CD4-positive, alpha-beta memory T cell (primary cell): ENCODE measurements at places on chromosomes 11 and 22. TPM values are rescaled to one million over a fixed set of nuclear protein-coding genes. Genes with fewer than 3 reads are reported as not detected.

GRCh38 chr11:6602096-6602940, 1.1 kb downstream of the RRP8 start:
- no peak for DNase-seq
- H3K36me3 ChIP-seq, result peaks cover 39% of the 10 kb centered on the region
- peaks cover 51% of the 10 kb centered on the region for H3K4me1 ChIP-seq
- H3K27me3 ChIP-seq, result no peaks in the 10 kb centered on the region
- H3K27ac ChIP-seq, result peak overlapping the region; percentile 85

- H3K36me3 ChIP-seq, result no peaks in the 10 kb centered on the region
- no peaks in the 10 kb centered on the region for H3K27me3 ChIP-seq
- no peaks in the 10 kb centered on the region for H3K4me1 ChIP-seq
- no peak overlapping the region for H3K27ac ChIP-seq
- H3K4me3 ChIP-seq, result no peak overlapping the region
Observed at GRCh38 chr22:16975155-16975885, 32.7 kb downstream of the GAB4 start.

DNA sequence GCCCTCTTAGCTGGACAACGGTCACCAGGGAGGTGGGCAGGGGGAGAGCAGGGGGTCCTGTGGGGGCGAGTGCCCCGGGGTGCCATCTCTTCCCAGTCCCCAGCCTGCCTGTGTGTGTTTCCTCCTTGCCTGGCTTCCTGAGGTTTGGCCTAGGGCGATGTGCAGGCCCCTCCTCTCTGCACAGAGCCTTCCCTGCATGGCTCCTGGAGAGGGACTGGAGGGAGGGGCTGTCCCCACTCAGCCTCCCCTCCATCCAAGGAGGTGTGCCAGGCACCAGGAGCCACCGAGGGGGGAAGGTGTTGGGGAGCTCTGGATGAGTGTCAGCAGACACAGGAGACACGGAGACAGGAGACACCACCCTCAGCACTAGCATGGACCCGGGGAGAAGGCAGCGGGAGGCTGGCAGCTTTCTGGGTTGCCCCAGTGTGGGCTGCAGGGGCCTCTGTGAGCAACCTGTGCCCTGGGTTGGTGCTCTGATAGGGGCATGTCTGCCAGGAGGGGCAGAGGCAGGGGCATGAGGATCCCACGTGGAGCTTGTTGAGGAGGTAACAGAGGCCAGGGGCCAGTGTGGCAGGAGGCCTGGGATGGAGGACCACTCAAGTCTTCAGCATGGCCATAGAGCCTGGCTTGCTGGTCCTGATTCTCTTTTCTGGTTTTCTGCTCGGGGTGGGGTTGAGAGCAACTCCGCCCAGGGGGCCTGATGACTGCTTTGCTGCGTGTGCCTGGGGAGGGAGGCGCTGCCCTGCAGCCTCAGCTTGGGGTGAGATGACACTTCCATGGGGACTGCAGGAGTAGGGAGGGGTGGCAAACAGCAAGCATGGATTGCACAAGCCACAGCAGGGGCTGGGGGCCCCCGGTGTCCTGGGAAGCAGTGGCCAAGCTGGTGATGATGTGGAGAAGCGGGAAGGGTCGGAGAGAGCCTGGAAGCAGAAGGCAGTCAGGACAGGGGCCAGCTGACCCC, 78.8 kb downstream of the ST3GAL4 start:
- no peaks in the 10 kb centered on the region for H3K27me3 ChIP-seq
- no peaks in the 10 kb centered on the region for H3K36me3 ChIP-seq
- H3K4me1 ChIP-seq, result no peaks in the 10 kb centered on the region
- DNase-seq, result no peak

APOL5 gene
- not detected for total RNA-seq

OR8D1 gene
- not detected for total RNA-seq

DNA sequence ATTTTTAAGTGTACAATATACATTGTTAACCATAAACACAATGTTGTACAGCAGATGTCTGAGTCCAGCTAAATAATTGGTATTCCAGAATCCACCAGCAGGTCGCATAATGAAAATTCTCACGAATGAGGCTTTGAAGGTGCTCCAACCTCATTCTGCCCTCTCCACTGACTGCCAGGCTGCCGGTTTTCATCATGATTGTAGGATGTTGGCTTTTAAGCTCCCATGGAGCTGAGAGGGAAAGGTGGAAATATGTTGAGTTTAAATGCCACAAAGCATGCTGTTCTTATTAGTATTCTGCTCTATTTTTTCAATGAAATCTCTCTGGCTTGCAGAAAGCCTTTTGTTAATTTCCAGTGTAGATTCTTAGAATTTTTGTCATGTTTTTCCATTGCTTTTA, 337.2 kb upstream of the DDI1 start:
- no peaks in the 10 kb centered on the region for H3K27me3 ChIP-seq
- no peak overlapping the region for H3K4me3 ChIP-seq
- no peaks in the 10 kb centered on the region for H3K4me1 ChIP-seq
- no peak for DNase-seq

- H3K27ac ChIP-seq, result no peak overlapping the region
- DNase-seq, result no peak
- no peaks in the 10 kb centered on the region for H3K27me3 ChIP-seq
- H3K4me1 ChIP-seq, result peaks cover 21% of the 10 kb centered on the region
- no peak overlapping the region for H3K4me3 ChIP-seq
Observed at GRCh38 chr11:118902336-118903203, 18.9 kb downstream of the CXCR5 start.

DNA sequence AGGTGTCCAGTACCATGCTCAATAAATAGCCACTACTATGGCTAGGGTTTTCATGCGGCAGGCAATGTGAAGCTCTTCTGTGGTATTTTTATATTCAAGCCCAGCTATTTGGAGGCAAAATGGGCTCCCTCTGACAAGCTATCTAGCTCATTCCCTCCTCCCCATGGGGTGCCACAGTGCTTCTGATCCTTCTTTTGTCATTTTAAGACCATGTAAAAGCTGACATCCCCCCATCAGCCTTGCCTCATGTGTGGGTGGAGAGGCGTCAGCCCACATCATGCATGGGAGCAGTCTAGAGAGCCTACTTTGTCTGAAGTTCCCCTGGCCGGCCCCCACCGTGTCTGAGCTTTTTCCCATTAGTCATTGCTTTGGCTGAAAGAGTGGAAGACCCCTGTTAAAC, 59.8 kb downstream of the NAV2 start:
- H3K4me3 ChIP-seq, result no peak overlapping the region
- no peak for DNase-seq
- H3K36me3 ChIP-seq, result no peaks in the 10 kb centered on the region
- H3K4me1 ChIP-seq, result peaks cover under 1% of the 10 kb centered on the region
- peaks cover 6% of the 10 kb centered on the region for H3K27me3 ChIP-seq

DNA sequence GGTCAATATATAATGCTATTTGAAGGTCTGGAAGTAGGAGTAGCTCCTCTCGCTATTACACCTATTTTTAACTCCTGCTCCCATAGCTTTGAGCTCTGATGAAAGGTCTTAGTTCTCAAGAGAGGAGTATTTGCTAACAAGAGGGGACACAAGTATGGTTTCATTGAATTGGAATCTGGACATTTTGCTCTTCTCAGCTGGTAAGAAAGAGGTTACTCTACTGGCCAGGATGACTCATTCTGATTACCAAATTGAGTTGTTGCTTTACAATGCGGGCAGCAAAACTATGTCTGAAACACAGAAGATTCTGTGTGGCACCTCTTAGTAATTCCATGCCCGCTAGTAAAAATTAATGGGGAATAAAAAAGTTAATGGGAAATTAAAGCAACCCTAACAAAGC, 63.6 kb upstream of the EP300 start:
- no peak overlapping the region for H3K4me3 ChIP-seq
- no peaks in the 10 kb centered on the region for H3K27me3 ChIP-seq
- H3K4me1 ChIP-seq, result no peaks in the 10 kb centered on the region
- DNase-seq, result no peak
- no peak overlapping the region for H3K27ac ChIP-seq
- H3K36me3 ChIP-seq, result no peaks in the 10 kb centered on the region

DNA sequence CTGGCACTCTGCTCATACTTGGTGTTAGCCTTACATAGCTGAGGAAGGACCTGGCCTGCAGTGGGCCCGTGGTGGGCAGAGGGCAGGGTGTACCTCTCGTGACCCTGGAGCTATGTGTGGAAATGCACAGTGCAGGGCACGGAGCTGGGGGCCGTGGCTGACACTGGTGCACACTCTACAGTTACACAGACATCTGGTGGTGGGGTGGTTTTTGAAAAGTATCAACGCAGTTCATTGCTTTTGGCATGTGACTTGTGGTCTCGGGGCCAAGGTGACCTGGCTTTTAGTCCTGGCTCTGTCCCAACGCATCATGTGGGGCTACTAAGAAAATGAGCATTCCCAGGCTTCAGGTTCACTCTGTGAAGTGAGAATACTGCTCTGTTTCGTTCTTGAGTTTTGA, 553.6 kb downstream of the NTM start:
- no peaks in the 10 kb centered on the region for H3K27me3 ChIP-seq
- no peak for DNase-seq
- no peaks in the 10 kb centered on the region for H3K4me1 ChIP-seq
- no peak overlapping the region for H3K27ac ChIP-seq
- H3K36me3 ChIP-seq, result no peaks in the 10 kb centered on the region

- no peaks in the 10 kb centered on the region for H3K4me1 ChIP-seq
- no peak overlapping the region for H3K27ac ChIP-seq
- no peaks in the 10 kb centered on the region for H3K36me3 ChIP-seq
Observed at GRCh38 chr11:109789901-109790300, 303.3 kb upstream of the ZC3H12C start.

OR2AG2 gene
- not detected for total RNA-seq

CHRNA10 gene
- 4.6 TPM for total RNA-seq

GRCh38 chr22:44340271-44341239, 27.8 kb upstream of the SHISAL1 start:
- DNase-seq, result no peak
- no peak overlapping the region for H3K27ac ChIP-seq
- no peaks in the 10 kb centered on the region for H3K36me3 ChIP-seq
- H3K27me3 ChIP-seq, result no peaks in the 10 kb centered on the region
- H3K4me3 ChIP-seq, result no peak overlapping the region

DNA sequence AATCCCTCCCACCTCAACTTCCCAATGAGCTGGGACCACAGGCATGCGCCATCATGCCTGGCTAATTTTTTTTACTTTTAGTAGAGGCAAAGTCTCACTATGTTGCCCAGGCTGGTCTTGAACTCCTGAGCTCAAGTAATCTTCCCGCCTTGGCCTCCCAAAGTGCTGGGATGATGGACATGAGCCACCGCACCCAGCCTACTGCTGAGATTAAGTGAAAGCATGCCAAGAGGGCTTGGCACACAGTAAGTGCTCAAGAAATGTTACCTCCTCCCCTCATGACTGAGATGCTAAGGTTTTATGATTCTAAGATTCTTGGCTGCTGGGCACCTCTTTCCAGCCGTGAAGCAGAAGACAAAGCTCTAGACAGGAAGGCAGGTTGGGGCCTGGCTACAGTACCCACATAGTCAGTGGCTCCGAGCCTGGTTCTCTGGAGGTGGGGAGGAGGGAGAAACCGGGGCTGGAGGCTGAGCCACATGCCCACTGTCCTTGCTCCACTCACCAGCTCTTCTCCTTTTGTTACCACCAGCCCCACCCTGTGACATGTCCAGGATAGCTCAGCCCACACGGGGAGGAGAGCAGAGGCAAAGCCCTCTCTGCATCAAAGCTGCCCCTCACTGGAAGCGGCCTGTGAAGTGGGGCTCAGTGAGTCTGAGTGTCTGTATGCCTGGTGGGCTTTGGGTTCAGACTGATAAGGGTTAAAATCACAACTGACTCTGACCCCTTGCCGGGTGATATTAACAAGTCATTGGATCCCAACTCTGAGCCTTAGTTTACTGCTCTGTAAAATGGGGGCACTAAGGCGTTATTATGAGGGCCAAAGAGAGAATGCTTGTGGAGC, 12.9 kb downstream of the ARHGEF17 start:
- no peak overlapping the region for H3K27ac ChIP-seq
- no peaks in the 10 kb centered on the region for H3K27me3 ChIP-seq
- no peak overlapping the region for H3K4me3 ChIP-seq
- H3K4me1 ChIP-seq, result peaks cover 4% of the 10 kb centered on the region
- no peak for DNase-seq
- no peaks in the 10 kb centered on the region for H3K36me3 ChIP-seq

HBG1 gene
- total RNA-seq, result not detected

DNA sequence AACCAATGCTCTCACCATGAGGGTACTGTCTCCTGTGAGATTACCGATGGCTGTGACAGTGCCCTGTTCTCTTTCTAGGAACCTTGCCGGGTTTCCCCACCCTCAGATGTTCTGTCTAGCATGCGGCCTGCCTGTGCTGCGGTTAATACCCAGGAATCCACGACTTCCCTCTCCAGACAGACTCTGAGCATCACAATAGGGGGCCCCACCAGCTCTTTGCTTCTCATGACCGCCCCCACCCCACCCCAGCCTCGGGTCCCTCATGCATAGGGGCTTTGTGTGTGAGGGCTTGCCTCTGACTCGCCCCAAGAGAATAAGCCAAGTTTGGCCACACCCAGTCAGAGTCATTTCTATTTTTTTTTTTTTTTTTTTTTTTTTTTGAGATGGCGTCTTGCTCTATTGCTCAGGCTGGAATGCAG, 10.3 kb downstream of the PARVG start:
- H3K27ac ChIP-seq, result no peak overlapping the region
- no peak for DNase-seq
- no peaks in the 10 kb centered on the region for H3K36me3 ChIP-seq

- peak; percentile 18 for DNase-seq
- no peaks in the 10 kb centered on the region for H3K27me3 ChIP-seq
- no peaks in the 10 kb centered on the region for H3K36me3 ChIP-seq
Observed at GRCh38 chr22:36027579-36027934, 1.1 kb downstream of the RBFOX2 start.

- H3K4me1 ChIP-seq, result no peaks in the 10 kb centered on the region
- no peak overlapping the region for H3K4me3 ChIP-seq
- DNase-seq, result no peak
- no peaks in the 10 kb centered on the region for H3K27me3 ChIP-seq
Observed at GRCh38 chr11:111833524-111833923, 37.9 kb downstream of the ALG9 start.

DNA sequence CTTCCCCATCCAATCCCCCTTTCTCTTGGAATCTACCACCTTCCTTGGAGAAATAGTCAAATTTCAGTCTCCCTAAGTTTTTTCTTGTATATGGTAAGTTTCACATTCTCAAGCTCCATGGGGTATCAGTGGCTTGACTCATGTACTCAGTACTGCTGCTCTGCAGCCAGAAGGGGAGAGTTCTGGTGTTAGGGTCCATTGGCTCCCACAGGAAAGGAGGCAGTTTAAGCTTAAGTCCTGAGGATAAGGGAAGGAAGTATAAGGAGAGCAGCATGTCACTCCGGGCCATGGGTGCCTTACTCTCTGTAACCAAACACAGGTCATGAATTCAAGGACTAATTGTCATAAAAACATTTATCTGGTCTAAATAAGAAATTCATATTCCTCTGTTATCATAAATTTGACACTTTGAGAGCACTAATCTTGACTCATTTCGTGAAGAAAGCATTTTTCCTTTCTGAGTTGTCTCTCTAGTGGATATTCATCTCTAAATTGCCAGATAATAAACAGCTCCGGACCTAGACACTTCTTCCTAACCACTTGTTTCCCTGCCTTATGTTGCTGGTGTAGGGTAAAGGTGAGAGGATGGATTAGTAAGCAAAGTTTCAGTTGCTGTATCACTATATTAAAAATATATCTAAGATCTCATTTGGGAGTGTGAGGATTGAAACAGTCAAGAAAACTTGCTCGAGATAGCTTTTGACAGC, 20.1 kb upstream of the SORL1 start:
- peaks cover 24% of the 10 kb centered on the region for H3K4me1 ChIP-seq
- H3K4me3 ChIP-seq, result no peak overlapping the region
- no peaks in the 10 kb centered on the region for H3K36me3 ChIP-seq
- H3K27me3 ChIP-seq, result no peaks in the 10 kb centered on the region
- no peak overlapping the region for H3K27ac ChIP-seq

APLNR gene
- not detected for total RNA-seq
